ENCODE measurements at places on chromosomes 16 and 17. TPM values are rescaled to one million over a fixed set of nuclear protein-coding genes. Genes with fewer than 3 reads are reported as not detected.

The SPNS2 gene
- 0.13 TPM for total RNA-seq

The GSDMA gene
- total RNA-seq, result not detected

The LRRC75A gene
- total RNA-seq, result 1.7 TPM

The TPSD1 gene
- not detected for total RNA-seq

The TNFSF13 gene
- 1.4 TPM for total RNA-seq

The HSD11B2 gene
- not detected for total RNA-seq

The SCN4A gene
- under 0.01 TPM for total RNA-seq

The KRT12 gene
- total RNA-seq, result not detected

The PRSS36 gene
- total RNA-seq, result 0.59 TPM

The FGF11 gene
- 12.9 TPM for total RNA-seq

The NXN gene
- total RNA-seq, result 27.1 TPM

The PTX4 gene
- 0.20 TPM for total RNA-seq

The SPOP gene
- total RNA-seq, result 114 TPM

The ASPHD1 gene
- total RNA-seq, result 12.8 TPM

The MFAP4 gene
- 39.1 TPM for total RNA-seq

The KRTAP17-1 gene
- total RNA-seq, result not detected

The GRIN2A gene
- 0.26 TPM for total RNA-seq

The SLC5A2 gene
- 0.07 TPM for total RNA-seq

The SYNGR3 gene
- total RNA-seq, result 4.0 TPM

The ABCC11 gene
- 0.30 TPM for total RNA-seq

The LCAT gene
- 11.8 TPM for total RNA-seq

The SPATA2L gene
- total RNA-seq, result 8.8 TPM

The PIRT gene
- total RNA-seq, result not detected

The DOC2A gene
- total RNA-seq, result 0.33 TPM

The LPO gene
- total RNA-seq, result 0.07 TPM

The PIPOX gene
- 1.2 TPM for total RNA-seq

The ADGRG3 gene
- not detected for total RNA-seq

The CDC6 gene
- total RNA-seq, result 3.9 TPM

The B4GALNT2 gene
- 2.8 TPM for total RNA-seq

The TK1 gene
- 27.5 TPM for total RNA-seq

The SNAI3 gene
- total RNA-seq, result 0.23 TPM

The KRTAP2-1 gene
- total RNA-seq, result not detected

The DNAH17 gene
- total RNA-seq, result not detected

The P3H4 gene
- 123 TPM for total RNA-seq

The PLLP gene
- total RNA-seq, result not detected

The MARVELD3 gene
- total RNA-seq, result not detected
